Esophagus squamous epithelium (tissue), 5 donors: ENCODE measurements at places on chromosomes 16 and 17.

GRCh38 chr17:77203436-77203835 is 62.7 kb downstream of the SEC14L1 start:
- no peak for DNase-seq

DNA sequence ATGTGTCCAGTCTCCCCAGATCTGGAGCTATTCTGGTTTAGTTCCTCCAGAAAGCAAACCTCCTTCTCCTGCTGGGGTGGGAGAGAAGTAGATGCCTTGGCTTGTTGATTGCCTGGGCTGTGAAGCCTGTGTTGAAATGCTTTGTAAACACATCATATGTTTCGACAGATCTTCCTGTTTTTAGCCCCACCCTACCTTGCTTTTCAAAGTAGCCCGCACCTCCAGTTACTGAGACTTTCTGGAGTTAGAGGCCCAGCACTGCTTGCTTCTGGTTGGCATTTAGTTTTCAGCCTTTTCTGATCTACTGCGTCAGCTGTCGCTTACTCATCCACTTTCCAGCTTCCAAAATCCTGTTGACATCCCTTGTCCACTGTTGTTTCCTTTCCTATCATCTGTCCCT is 17.9 kb upstream of the NDEL1 start:
- DNase-seq: no peak

- DNase-seq: no peak
Observed at GRCh38 chr17:62653826-62654761, 26.6 kb downstream of the MRC2 start.

DNA sequence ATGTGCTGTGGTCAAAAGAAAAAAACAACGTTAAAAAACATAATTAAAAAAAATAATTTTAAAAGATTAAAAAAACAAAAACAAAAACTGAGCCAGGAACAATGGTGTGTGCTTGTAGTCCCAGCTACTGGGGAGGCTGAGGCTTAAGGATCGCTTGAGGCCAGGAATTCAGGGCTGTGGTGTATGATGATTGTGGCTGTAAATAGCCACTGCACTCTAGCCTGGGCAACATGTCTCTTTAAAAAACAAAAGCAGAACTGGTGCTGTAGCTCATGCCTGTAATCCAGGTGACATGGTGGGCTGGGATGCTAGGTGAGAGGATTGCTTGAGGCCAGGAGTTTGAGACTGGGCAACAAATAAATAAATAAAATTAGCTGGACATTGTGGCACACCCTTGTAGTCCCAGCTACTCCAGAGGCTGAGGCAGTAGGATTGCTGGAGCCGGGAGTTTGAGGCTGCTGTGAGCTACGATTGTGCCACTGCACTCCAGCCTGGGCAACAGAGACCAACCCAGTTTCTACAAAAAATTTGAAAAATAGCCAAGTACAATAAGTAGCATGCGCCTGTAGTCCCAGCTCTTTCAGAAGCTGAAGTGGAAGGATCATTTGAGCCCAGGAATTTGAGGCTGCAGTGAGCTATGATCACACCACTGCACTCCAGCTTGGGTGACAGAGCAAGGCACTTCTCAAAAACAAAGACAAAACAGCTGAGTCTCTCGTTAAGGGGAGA is 43.6 kb downstream of the NFATC3 start:
- DNase-seq: no peak

GRCh38 chr17:66335797-66336196 is 33.4 kb downstream of the PRKCA start:
- DNase-seq: no peak

- DNase-seq: no peak
Observed at GRCh38 chr17:72349491-72349995, 228.7 kb downstream of the SOX9 start.

DNA sequence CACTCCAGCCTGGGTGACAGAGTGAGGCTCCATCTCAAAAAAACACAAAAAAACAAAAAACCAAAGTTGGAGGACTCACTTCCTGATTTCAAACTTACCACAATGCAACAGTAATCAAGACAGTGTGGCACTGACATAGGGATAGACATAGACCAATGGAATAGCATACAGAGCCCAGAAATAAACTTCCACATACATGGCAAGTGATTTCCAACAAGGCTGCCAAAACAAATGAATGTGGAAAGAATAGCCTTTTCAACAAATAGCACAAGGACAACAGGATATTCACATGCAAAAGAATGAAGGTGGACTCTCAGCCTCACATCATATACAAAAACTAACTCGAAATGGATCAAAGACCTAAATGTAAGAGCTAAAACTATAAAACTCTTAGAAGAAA is 36.8 kb upstream of the RASD1 start:
- no peak for DNase-seq

- DNase-seq: no peak
Observed at GRCh38 chr17:78728495-78728894, 53.6 kb downstream of the CYTH1 start.
